ENCODE measurements at places on chromosomes 2 and 18.
A peak's percentile ranks its signal among the peaks of the same experiment; 100 is the strongest.

GRCh38 chr2:101262142-101262541, 9.5 kb downstream of the CNOT11 start:
- no peak for DNase-seq

DNA sequence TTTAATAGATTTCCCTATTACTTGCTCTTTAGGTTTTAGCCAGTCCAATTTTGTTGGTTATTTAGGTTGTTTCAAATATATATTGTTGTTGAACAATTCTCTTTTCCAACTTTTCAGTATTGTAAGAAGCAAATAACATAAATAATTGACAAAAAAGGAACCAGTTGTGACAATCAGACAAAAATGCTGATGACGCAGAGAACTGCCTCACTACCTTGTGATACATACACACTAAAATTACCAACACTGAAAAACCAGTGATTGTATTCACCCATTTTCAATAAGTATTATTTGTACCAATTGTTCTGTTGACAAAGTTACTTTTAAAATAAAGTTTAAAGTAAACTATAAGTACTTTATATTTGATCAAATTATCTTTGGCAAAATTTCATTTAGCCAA, 43.1 kb upstream of the NABP1 start:
- no peak for DNase-seq

GRCh38 chr18:3262234-3263131, 550 bp downstream of the MYL12B start:
- peak; percentile 12 for DNase-seq

GRCh38 chr2:101127319-101128056, 23.7 kb downstream of the TBC1D8 start:
- DNase-seq: no peak

DNA sequence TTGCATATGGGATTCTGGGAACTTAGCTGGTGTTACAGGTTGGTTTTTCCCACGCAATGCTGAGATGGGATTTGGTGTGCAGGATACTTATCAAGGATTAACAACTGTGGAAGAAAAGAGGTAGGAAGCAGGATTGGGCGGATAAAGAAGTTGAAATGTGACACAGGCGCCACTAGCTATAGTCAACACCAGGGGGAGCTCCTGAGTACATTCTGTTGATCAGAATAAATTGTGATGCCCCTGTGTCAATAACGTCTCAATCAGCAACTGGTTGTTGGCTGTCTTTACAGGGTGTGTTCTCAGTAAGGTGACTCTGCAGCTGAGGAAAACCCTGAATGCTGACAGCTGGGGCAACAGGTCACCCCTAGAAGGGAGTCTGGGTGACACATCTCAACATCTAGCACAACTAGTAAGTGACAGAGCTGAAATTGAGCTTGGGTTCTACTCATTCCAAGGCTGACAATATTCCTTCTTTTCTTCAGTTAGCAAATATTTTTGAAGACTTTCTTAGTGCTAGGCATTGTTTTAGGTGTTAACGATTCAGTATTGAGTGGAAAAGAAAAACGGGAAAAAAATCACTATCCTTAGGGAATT, 143.0 kb downstream of the ARL6IP6 start:
- DNase-seq: no peak

DNA sequence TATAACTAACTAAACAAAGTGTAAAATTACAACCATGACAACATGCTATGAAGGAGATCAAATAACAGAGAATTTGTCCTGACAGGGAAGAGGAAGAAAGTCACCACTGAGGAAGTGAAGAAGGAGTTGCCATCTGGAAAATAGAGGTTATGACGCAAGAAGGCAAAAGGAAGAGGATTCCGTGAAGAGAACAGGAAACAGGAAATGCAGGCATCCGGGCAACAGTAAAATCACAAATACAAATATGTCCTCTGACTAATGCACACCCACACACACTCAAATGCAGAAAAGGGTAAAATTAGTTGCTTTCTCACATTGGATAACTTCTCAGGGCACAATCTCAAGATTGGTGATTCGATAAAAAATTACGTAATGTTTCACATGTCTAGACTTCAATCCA, 278.4 kb downstream of the TMX3 start:
- peak; percentile 39 for DNase-seq

DNA sequence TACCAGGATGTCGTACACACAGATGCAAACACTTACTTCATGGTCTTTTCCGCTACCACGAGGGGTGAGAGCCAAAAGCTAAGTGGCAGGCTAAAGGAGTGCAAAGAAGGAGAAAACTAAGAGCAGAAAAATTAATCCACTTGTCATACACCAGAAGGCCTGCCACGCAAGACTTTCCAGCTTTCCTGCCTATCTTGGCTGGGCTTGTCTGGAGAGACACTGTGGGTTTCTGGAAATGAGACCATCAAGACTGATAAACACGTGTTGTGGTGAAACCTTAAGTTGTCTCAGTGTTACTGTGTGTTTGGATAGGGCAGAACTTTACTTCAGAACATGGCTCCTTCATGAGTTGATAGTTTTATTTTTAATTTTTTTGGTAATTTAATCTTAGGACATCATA, 175.6 kb downstream of the FMNL2 start:
- no peak for DNase-seq

DNA sequence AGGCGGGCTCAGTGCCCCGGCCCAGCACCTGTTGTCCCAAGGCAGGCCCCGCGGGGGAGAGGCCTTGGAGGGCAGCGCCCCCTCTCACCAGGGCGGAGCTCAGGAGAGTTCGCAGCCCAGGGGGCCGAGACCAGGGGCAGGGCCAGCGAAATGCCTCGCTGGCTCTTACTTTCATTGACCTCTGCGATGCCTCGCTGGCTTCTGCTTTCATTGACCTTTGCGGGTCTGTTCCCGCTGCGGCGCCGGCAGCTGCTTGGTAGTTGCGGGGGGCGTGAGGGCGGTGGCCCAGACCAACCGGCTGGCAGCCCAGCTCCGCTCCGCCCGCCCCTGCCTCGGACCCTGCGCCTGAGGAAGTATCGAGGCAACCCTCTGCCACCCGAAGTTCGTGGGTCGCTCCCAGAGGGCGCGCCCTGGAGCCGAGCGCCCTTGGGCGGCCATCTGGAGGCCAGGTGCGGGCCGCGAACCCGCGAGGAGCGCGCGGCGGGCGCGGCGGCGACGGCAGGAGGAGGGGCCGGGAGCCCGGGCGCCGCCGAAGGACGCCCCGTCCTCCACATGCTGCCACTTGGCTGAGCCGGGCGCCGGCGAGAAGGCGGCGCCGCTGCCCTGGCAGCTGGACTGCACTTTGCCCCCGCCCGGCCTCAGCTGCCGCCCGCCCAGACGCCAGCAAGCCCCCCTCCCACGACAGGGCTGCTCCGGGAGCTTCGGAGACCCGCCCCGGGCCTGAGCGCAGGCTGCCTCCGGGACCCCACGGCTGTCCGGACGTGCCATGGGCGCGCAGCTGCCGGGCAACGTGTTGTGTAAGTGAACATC, 118.0 kb upstream of the MSTN start:
- DNase-seq: peak; percentile 14

DNA sequence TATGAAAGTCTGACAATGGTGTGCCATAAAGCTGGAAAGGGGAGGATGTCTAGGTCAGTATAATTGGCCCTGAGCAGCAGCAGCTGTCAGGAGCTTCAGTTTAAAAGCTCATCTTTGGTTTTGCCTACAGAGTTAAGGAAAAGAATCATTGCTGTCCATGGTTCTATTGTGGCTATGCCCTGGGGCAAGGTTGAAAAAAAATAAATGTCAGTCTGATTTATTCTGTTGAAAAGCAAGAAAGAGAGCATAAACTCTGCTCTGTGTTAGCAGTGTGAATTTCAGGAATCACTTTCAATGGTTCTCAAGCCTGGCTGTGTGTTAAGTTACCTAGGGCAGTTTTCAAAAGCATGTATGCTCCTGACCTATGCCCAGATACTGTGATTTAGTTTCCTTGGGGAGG, 446.7 kb downstream of the SETBP1 start:
- DNase-seq: no peak

- peak; percentile 56 for DNase-seq
Observed at GRCh38 chr2:46336283-46336959, 39.2 kb downstream of the EPAS1 start.

DNA sequence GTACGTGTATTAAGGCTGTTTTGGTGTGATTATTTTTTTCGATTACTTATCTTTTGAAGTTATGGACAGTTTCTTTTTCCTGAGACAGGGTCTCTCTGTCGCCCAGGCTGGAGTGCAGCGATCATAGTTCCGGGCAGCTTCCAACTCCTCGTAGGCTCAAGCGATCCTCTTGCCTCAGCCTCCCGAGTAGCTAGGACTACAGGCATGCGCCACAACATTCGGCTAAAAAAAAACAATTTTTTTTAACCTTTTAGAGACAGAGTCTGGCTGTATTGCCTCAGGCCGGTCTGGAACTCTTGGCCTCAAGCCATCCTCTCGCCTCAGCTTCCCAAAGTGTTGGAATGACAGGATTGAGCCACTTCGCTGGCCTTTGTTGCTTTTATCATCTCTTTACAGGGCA, 945 bp downstream of the HAT1 start:
- DNase-seq: peak; percentile 64

- no peak for DNase-seq
Observed at GRCh38 chr2:64455545-64455944, 1.6 kb downstream of the LGALSL start.

DNA sequence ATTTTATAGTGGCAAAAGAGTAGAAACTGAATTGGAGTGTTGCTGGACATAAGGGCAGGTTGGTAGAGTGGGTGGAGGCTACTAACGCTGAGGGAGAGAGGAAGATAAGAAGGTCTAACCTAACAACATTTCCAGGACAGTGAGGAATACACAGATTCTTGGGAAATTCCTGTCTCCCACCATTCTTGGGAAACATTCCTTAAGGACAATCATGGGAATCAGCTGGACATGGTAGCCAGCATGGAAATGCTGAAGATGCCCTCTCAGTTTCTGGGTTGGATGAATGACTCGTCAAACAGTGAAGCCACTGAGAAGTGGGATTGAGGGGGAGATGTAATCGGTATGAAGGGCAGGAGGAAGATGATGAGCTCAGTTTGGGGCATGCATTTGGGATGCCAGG, 265.4 kb downstream of the AFF3 start:
- DNase-seq: no peak

DNA sequence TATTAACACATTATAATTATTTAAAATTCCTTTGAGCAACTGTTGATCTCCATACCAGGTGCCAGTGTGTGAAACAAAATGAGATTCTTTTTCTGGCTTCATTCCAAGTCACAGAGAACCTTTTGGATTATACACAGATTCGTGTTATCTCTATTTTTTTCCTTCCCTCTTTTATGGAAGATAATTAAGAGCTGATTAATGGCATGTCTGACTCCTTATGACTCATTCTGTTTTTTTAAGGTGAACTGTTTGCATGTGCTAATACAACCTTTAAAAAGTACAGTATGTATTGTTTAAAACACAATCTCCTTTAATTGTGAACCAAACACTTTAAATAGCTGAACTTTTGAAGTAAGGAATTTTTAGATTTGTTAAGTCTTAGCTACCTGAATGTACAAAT, 39.3 kb downstream of the PELI1 start:
- DNase-seq: no peak

DNA sequence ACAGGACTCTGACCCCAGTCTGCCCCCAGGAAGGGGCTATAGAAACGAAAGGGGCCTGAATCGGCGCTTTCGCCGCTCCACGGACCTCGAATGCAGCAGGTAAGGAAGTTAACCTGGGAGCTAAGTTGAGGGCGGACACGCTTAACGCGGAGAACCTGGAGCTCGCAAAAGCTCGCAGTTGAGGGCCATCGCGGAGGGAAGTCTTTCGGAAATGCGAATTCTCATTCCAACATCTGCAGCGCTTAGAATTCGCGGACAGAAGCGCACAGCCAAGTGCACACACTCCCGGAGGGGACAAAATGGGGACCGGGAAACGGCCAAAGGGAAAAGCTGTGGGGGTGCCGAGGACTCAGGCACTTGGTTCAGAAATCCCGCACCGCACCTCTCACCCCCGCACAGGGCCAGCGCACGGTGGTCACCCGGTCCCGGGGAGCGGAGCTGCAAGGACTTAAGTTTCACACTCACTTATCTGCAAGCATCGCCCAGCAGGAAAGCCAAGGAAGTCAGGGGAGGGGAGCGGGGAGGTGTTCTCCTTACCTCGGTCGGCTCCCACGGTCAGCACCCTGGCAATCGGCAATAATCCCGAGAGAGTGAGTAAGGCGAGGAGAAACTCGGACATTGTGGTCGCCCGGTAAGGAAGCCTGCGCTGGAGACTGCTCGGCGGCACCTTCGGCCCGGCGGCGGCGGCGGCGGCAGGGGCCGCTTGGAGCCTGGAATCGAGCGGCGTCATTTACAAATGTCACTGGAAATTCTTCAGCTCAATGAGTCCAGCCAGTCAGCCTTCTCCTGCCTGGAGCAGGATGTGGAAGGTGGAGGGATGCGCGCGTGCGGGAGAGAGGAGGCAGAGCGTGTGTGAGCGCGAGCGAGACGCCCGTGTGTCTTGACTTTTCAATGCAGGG, 456 bp downstream of the LRP1B start:
- peak; percentile 67 for DNase-seq

DNA sequence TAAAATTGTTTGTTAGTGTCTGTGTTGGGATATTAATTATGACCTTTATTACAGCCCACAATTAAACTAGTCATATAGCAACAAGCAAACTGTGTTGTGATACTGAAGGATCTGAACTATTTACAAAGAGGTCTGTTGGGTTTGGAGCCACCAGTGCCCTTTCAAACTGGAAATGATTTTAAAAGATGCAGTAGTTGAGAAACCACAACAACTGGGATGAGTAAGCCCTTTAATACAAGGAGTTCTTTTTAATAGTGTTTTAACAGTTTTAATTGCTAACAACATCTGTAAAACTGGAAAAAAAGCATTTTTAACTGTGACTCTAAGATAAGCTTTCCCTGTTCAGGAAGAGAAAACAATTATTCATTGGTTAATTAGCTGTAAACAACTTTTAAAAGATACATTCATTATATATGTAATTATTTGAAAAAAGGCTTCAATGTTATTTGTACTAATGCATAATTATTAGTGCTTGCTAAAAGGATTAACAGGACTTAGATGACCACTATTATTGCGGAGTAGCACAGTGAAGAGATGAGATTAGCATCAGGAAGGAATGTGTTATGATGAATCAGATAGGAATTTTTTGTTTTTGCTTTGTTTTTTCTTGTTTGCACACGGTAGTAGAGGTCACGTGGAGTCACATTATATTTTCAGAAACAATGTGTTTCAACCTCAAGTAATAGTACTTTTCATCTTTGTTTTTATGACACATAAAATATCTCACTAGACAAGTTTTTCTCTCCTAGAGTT, 392.7 kb upstream of the FANCL start:
- DNase-seq: peak; percentile 4

GRCh38 chr2:47007223-47007825, 91.7 kb upstream of the MCFD2 start:
- no peak for DNase-seq

GRCh38 chr2:173872714-173873113, 92.5 kb downstream of the SP3 start:
- DNase-seq: no peak
